ENCODE measurements at places on chromosomes 2 and 18.

DNA sequence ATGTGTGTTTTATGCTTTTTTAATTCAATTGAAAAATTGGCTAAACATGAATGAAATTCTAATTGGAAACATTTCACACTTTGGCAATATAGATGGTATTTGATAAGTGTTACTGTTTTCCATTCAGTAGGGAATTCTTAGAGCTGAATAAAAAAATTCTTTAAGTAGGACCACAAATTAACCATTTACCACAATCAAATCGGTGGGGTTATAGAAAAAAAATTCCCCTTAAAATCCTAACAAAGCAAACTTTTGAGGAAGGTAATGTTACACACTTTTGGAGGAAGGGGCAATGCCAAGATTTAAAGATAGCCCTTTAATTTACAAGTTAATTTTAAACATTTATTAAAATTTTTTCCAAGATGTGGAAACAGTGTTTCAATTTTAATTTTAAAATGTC, 279.0 kb upstream of the FIGN start:
- no peak for DNase-seq

GRCh38 chr2:165440367-165440766, 29.1 kb upstream of the CSRNP3 start:
- no peak for DNase-seq

- DNase-seq: no peak
Measured at GRCh38 chr2:230688490-230688889, 24.2 kb upstream of the CAB39 start.

DNA sequence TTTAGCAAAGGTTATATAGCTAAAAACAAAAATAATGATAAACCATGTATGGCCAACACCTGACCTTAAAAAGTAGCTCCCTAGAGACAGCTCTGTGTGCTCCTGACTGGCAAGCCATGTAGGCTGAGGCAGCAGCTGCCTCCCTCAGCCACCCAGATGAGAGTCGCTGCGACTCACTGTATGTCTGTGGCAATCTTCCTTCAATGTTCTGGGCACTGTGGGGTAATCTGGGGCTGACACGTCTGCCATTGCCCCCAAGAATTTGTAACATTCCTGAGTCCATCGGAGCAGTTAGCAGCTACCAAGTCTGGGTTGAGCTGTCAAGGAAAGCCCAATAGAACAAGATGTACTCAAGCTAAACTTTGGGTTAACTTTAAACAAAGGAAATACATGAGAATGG, 106.4 kb upstream of the DAPL1 start:
- no peak for DNase-seq

- no peak for DNase-seq
Measured at GRCh38 chr2:154289870-154290269, 408.6 kb upstream of the KCNJ3 start.
